ENCODE measurements at places on chromosomes 5 and 9. TPM values are rescaled to one million over a fixed set of nuclear protein-coding genes. Genes with fewer than 3 reads are reported as not detected.

The SLC25A2 gene
- not detected for total RNA-seq

The IGIP gene
- total RNA-seq: 1.1 TPM

The RRAGA gene
- 46.8 TPM for total RNA-seq

The CER1 gene
- not detected for total RNA-seq

The TPPP gene
- 1.7 TPM for total RNA-seq

The TOR1B gene
- total RNA-seq: 30.3 TPM

The C1QTNF3 gene
- total RNA-seq: 0.92 TPM

The SOHLH1 gene
- not detected for total RNA-seq

The PCDHGA10 gene
- 4.7 TPM for total RNA-seq

The PRLR gene
- 0.05 TPM for total RNA-seq

The DMXL1 gene
- 10.2 TPM for total RNA-seq

The KCTD16 gene
- 0.28 TPM for total RNA-seq
